ENCODE measurements at places on chromosomes 5 and 9.
A peak's percentile ranks its signal among the peaks of the same experiment; 100 is the strongest.

DNA sequence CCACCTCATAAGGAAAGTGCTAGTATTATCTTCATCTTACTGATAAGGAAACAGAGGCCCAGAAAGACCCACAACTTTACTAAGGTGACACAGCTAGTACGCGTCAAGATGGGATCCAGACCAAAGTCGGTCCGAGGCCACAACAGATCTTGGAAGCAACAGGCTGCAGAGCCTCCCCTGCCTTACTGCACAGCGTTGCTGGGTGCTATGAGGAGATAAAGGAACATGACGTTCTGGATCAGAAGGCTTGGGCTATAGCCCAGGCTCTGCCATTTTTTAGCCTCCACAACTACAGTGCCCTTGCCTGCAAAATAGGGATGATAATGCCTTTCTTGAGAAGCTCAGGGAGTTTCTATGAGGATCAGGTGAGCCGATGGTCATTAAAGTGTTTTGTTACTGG is 144.1 kb downstream of the NMUR2 start:
- no peak for ATAC-seq

GRCh38 chr9:120944434-120944843 is 17.8 kb upstream of the TRAF1 start:
- ATAC-seq = no peak

GRCh38 chr5:128163991-128164390 is 80.4 kb downstream of the SLC12A2 start:
- no peak for ATAC-seq

DNA sequence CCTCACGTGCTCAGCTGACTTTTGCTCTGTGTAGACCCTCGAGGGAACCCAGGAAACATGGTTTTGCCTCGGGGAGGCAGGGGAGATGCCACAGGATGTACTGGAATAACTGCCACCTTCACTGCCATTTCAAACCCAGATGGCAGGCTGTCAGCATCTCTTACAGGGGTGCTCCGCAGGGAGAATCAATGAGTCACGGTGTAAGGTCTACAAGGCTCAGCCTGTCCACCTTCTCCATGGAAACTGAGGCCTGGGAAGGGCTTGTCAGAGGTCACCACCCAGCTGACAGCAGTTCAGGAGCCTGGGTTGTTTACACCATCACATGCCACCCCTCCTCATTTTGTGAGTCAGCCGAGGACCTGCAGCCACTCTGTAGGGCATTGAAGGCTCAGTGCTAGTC is 30.8 kb downstream of the DAB2IP start:
- ATAC-seq = no peak

GRCh38 chr5:171207256-171207847 is 101.7 kb upstream of the TLX3 start:
- ATAC-seq = peak; percentile 84

DNA sequence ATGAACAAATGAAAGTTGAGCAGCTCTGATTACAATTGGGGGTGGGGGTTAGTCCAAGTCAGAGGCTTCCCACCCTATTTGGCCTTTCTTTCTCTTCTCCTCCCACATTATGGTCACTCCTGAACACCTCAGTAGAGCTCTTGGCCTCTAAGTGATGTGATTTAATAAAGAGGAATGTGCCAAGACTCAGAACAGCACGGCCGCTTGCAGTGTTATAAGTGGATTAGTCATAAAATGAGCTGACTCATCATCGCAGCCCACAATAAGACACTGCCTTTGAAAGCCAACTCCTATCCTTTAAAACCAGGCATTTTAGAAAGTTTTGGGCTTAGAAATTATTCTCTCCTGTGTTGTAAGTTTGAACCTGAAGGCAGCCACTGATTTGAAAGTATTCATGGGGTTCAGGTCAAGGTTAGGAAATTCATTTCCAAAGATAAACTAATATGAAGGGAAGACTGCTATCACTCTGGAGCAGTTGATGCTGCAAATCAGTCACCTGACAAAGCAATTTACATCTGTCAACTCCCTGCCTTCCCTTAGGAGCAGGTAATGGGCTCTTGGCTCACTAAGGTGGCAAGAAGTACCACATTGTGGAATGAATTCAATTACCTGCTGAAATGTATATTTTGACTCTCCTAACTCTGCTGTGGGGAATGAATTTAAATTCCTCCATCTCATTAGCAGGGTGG is 283.6 kb upstream of the NMUR2 start:
- peak; percentile 95 for ATAC-seq

- no peak for ATAC-seq
These were observed 45.7 kb downstream of the CXXC5 start for GRCh38 chr5:139693676-139694364.

DNA sequence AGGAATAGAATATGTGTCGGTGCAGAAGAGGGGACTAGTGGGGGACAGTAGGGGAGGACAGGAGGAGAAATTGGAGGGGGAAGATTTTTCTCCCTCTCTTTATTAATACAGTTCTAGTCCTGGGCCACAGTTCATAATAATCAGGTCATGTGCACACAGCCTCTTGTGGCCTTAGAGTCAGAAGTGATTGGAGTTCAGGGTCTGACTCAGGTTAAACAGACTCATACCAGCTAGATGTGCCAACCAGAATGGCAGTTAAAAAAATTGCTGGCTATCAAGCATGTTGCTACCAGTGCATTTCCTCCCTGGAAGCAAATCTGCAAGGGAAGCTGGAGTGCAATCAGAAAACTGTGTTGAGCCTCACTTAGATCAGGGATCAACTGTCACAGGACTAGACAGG is 132.7 kb upstream of the MAP1B start:
- peak; percentile 79 for ATAC-seq

GRCh38 chr5:10485142-10485795 is 43.6 kb downstream of the ROPN1L start:
- peak; percentile 71 for ATAC-seq

- ATAC-seq = no peak
These were observed 269.5 kb downstream of the ARHGEF28 start for GRCh38 chr5:73895471-73895870.

DNA sequence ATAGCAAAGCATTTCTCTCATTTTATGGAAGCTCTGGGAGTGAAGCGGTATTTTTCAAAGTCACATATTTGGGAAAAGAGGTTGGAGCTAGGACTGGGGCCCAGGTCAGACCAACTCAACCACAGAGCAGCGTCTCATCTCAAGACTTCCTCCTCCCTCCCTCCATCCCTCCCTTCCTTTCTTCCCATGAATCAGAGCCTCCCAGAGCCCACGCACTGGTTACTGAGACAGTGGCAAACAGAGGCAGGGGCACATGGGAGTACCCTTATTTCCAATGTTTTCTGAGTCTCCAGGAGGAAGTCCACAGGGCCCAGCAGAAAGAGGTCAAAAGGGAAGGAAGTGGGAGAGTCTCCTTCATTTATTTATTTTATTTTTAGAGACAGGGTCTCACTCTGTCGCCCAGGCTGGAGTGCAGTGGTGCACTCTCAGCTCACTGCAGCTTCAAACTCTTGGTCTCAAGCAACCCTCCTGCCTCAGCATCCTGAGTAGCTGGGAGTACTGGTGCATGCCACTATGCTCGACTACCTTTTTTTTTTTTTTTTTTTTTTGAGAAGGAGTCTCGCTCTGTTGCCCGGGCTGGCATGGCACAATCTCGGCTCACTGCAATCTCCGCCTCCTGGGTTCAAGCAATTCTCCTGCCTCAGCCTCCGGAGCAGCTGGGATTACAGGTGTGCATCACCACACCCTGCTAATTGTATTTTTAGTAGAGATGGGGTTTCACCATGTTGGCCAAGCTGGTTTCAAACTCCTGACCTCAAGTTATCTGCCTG is 52.5 kb upstream of the CDKN2AIPNL start:
- ATAC-seq = no peak

DNA sequence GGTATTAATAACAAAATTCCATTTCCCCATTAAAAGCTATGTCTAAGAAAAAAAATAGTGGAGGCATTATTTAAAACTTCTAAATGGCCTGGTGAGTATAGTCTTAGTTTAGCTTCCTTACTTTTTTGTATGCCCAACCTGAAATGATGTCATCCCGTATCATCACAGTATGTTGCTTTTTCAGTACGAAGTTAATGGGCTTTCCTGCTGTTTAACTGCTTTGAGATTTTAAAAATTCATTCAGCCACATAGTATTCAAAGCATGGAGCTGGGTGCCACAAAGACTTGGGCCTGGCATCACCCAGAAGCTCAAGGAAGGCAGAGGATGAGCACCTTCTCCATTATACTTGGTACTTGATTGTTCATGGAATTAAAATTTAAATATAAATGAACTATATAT is 7.4 kb downstream of the F2RL2 start:
- no peak for ATAC-seq

- ATAC-seq = peak; percentile 13
These were observed 738 bp downstream of the FSTL4 start for GRCh38 chr5:133611357-133612248.

DNA sequence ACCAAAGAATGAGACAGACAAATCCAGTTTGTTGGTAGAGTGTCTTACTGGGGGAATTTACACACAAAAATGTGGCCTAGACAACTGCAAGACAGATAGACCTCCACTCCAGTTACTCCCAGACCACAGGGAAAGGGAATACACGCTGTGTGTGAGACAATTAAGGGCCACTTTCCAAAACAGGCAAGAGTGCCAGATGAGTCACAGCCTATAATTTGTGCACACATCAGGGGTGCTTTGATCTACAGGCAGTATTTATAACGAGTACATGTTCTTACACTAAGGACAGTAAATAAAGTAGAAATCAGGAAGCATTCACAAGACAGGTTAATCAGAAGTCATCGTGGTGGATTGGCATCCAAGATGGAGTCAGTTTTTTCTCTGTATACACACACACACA is 114.8 kb downstream of the ZNF622 start:
- no peak for ATAC-seq

Data from SK-N-SH treated with all-trans-retinoic acid at 6 μM for 48 hours (cell line).